ENCODE measurements at places on chromosomes 1 and 21.

DNA sequence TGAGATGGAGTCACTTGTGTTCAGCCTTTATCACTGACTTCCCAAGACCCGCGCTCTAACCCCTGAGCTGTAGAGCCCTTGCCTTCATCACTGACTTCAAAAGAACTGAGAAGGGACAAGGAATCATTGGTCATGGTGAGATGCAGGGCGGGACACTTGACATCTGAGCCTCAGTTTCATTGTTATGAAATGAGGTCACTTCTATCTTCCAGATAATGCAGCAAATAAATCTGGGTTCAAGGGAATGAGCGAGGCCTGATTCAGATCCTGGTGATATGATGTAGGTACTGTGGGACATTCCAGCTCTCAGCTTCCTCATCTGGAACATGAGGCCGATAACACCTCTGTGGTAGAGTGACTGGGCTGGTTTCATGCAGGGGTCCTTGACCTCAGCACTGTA is 13.8 kb downstream of the KAZN start:
- DNase-seq = no peak
- H3K27ac ChIP-seq = no peak overlapping the region
- H3K27me3 ChIP-seq = peaks cover 37% of the 10 kb centered on the region

GRCh38 chr1:244968471-244968871 is 104.1 kb upstream of the HNRNPU start:
- DNase-seq = no peak
- peak overlapping the region; percentile 52 for H3K4me3 ChIP-seq

- peak overlapping the region; percentile 97 for H3K27ac ChIP-seq
- DNase-seq = no peak
- peaks cover 79% of the 10 kb centered on the region for H3K4me1 ChIP-seq
- peaks cover 68% of the 10 kb centered on the region for H3K36me3 ChIP-seq
- H3K4me3 ChIP-seq = peak overlapping the region; percentile 82
Measured at GRCh38 chr1:156811168-156811567, 5.5 kb downstream of the SH2D2A start.

GRCh38 chr1:9152535-9152934 is 23.6 kb upstream of the GPR157 start:
- no peaks in the 10 kb centered on the region for H3K4me1 ChIP-seq
- no peak for DNase-seq
- no peak overlapping the region for H3K4me3 ChIP-seq
- H3K27ac ChIP-seq = no peak overlapping the region

- DNase-seq = no peak
- no peaks in the 10 kb centered on the region for H3K4me1 ChIP-seq
- H3K27ac ChIP-seq = peak overlapping the region; percentile 54
- no peaks in the 10 kb centered on the region for H3K27me3 ChIP-seq
Measured at GRCh38 chr1:70264839-70265238, 43.7 kb downstream of the SRSF11 start.

DNA sequence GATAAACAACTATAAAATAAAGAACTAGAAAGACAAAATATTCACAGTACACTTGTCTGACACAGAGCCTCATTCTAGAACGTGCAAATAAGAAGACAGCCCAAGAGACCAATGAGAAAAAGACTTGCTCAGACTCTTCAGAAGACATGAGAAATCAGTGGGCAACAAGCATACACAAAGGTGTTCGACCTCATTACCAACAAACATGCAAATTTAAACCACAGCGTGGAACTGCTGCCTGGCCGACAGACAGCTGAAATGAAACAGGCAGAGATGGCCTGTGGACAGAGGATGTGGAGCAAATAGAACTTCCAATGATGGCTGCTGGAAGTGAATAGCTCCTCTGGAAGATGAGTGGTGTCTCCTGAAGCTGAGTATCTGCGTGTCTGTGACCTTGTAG is 22.4 kb upstream of the COL6A1 start:
- H3K4me1 ChIP-seq = no peaks in the 10 kb centered on the region
- peaks cover 88% of the 10 kb centered on the region for H3K27me3 ChIP-seq

- H3K36me3 ChIP-seq = no peaks in the 10 kb centered on the region
- peaks cover 21% of the 10 kb centered on the region for H3K27me3 ChIP-seq
- H3K4me3 ChIP-seq = no peak overlapping the region
Measured at GRCh38 chr1:59165353-59165752, 131.5 kb upstream of the FGGY start.

DNA sequence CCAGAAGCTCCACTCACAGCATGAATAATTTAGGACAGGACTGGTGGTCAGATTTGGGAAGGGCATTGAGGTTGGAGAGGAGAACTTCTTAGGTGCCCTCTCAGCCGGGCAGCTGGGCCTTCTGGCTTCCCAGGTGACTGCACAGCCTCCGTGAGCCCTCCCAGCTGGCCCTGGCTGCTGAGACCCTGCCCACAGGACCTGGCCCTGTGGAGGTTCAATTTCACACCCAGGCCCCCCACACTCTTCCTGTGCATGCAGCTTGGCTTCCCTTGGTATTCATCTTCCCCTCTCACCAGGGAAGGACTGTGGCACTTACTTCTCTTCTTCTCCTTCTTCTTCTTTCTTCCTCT is 50.6 kb downstream of the NDUFS5 start:
- H3K27me3 ChIP-seq = peaks cover 18% of the 10 kb centered on the region
- H3K4me3 ChIP-seq = no peak overlapping the region
- H3K4me1 ChIP-seq = peaks cover 9% of the 10 kb centered on the region

DNA sequence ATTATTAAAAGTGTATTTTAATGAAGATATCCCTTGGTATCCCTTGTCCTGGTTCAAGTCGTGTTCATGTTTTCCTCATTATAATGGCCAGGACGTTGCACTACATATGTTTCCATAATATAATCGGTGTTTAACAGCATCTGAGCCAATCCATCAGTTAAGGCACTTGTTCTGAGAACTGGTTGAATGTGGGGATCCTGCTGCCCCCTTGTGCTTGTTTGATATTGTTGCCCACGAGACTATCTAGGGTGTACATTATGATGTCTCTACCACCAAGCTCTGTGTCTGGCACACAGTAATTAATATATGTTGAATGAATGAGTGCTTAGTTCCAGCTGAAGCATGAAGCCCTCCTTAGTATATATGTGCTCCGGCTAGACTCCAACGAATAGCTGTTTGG is 193.0 kb downstream of the CACNA1E start:
- DNase-seq = no peak
- H3K4me3 ChIP-seq = no peak overlapping the region
- no peaks in the 10 kb centered on the region for H3K4me1 ChIP-seq
- H3K27me3 ChIP-seq = peaks cover 56% of the 10 kb centered on the region

DNA sequence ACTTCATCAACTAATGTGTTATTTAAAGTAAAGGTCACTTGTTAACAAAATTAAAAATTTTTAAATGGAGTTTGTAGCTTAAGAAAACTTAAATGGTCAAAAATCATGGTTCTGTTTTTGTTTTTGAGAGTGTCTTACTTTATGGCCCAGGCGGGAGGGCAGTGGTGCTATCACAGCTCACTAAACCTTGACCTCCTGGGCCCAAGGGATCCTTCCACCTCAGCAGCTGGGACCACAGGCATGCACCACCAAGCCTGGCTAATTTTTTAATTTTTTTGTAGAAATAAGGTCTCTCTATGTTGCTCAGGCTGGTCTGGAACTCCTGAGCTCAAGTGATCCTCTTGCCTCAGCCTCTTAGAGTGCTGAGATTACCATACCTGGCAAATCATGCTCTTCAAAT is 111.4 kb downstream of the MAST2 start:
- H3K27me3 ChIP-seq = no peaks in the 10 kb centered on the region
- no peak overlapping the region for H3K27ac ChIP-seq
- H3K36me3 ChIP-seq = peaks cover 5% of the 10 kb centered on the region

GRCh38 chr1:223077247-223077833 is 65.7 kb downstream of the TLR5 start:
- H3K4me3 ChIP-seq = no peak overlapping the region
- H3K36me3 ChIP-seq = no peaks in the 10 kb centered on the region
- no peaks in the 10 kb centered on the region for H3K4me1 ChIP-seq
- DNase-seq = no peak
- peaks cover 63% of the 10 kb centered on the region for H3K27me3 ChIP-seq

DNA sequence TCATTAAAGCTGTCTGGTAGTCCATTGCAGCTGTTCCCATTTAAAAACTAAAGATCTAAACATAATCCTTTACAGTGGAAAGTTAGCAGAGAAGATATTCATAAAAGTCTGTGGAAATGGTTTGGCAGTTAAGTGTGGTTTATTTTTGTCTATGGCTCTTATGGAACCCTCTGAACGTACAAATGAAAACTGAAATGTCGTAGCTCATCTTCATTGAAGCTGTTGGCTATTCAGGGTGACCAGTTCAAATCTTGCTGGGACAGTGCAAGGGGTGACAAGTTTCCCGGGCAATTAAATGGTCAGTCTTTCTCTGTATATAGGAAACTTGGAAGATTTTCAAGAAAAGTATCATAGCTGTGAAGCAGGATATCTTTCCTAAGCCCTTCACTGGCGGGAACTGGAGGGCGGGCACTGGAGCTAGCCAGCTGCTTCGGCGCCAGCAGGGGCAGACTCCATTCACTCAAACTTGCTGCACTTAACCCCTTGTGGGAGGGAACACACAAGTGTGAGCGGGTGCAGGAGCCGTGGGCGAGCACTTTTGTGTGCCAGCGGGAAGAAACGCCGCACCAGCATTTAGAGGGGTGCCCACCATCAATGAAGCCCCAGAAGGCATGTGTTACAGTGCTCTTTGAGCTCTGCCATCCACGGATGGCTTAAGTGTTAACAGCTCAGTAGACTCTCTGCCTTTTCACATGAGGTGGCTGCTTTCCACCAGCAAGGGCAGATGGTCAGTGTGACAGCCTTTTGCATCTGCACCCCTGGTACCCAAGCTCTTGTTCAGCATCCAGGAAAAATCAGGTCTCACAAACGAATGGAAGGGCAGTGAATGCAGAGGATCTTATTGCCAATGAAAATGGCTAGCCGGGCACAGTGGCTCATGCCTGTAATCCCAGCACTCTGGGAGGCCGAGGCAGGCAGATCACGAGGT is 232.1 kb upstream of the KAZN start:
- no peak for DNase-seq
- no peak overlapping the region for H3K4me3 ChIP-seq
- no peaks in the 10 kb centered on the region for H3K4me1 ChIP-seq
- no peak overlapping the region for H3K27ac ChIP-seq
- H3K36me3 ChIP-seq = no peaks in the 10 kb centered on the region
- H3K27me3 ChIP-seq = peaks cover 39% of the 10 kb centered on the region

DNA sequence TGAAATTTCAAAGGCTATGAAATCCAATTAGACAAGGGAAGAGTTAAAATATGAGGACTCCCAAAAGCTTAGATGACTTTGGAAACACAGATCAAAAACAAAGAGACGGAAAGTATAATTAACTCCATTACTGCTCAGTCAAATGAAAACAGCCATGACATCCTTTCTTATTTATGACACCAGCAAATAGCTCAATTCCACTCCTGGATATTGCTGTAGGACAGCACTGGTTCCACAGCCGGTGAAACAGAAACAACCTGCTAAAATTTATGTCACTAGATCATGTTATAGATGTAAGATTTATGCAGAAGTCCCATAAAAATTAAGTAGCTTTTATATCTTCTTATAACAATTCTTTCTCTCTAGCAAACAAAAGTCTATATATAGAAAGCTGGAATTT is 65.6 kb upstream of the RRP15 start:
- no peak for DNase-seq
- no peak overlapping the region for H3K27ac ChIP-seq
- H3K4me1 ChIP-seq = no peaks in the 10 kb centered on the region
- H3K4me3 ChIP-seq = no peak overlapping the region

- peaks cover 14% of the 10 kb centered on the region for H3K4me1 ChIP-seq
- H3K27ac ChIP-seq = no peak overlapping the region
- H3K4me3 ChIP-seq = no peak overlapping the region
- peaks cover 9% of the 10 kb centered on the region for H3K27me3 ChIP-seq
- H3K36me3 ChIP-seq = peaks cover 6% of the 10 kb centered on the region
Measured at GRCh38 chr1:212667223-212668139, 32.2 kb downstream of the BATF3 start.

- H3K27ac ChIP-seq = peak overlapping the region; percentile 97
- no peaks in the 10 kb centered on the region for H3K27me3 ChIP-seq
- peak overlapping the region; percentile 32 for H3K4me3 ChIP-seq
- H3K36me3 ChIP-seq = peaks cover 6% of the 10 kb centered on the region
- DNase-seq = no peak
Measured at GRCh38 chr1:160436966-160437365, 36.6 kb downstream of the VANGL2 start.

DNA sequence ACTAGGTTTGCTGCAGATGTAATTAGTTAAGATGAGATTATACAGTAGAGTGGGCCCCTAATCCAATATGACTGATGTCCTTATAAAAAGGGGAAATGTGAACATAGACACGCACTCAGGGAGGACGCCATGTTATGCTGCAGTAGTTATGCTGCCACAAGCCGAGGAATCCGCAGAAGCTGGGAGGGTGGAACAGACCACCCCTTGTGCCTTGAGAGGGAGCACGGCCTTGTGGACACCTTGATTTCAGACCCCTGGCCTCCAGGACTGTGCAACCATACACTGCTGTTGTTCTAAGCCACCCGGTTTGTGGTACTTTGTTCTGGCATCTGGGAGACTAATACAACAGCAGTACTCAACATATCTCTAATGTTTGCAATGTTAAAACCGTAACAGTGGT is 57.9 kb upstream of the HIVEP3 start:
- peaks cover 39% of the 10 kb centered on the region for H3K4me1 ChIP-seq
- no peaks in the 10 kb centered on the region for H3K27me3 ChIP-seq
- no peak for DNase-seq
- peaks cover 7% of the 10 kb centered on the region for H3K36me3 ChIP-seq

DNA sequence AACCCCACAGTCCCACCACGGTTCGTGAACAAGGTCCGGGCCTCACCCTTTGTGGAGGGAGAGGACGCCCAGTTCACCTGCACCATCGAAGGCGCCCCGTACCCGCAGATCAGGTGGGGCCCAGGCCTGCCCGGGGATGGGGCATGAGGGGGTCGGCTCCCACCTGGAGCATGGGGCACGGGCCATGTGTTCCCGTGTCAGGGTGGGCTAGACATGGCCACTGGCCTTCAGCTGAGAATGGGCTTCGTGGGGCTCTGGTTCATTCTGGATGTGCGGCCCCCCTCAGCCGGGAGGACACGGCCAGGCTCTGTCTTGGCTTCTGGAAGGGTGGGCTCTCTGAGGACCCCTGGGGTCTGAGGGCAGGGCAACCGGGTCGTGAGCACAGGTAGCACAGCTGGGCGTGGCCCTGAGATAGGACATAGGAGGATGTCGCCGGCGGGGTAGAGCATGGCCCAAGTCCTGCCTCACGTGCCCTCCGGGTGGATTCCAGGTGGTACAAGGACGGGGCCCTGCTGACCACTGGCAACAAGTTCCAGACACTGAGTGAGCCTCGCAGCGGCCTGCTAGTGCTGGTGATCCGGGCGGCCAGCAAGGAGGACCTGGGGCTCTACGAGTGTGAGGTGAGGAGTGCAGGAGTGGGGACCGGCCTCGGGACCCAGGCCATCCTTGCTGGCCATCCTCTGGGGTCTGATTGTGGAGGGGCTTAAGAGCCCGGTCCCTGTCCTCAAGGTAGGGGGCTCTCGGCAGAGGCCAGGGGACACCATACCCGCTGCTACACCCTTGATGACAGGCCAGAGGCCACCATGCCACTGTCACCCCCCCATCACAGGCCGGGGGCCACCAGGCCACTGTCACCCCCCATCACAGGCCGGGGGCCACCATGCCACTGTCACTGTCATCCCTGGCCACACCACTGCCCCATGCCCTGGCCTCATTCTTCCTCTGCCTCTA is 55.5 kb downstream of the TRIM11 start:
- no peak overlapping the region for H3K4me3 ChIP-seq
- peaks cover 2% of the 10 kb centered on the region for H3K36me3 ChIP-seq
- H3K4me1 ChIP-seq = no peaks in the 10 kb centered on the region
- no peak overlapping the region for H3K27ac ChIP-seq
